CD4-positive, alpha-beta memory T cell (primary cell): ENCODE measurements at places on chromosomes 4 and X. TPM values are rescaled to one million over a fixed set of nuclear protein-coding genes. Genes with fewer than 3 reads are reported as not detected.

MID1 gene
- not detected for total RNA-seq

REPS2 gene
- total RNA-seq, result 1.4 TPM

DNA sequence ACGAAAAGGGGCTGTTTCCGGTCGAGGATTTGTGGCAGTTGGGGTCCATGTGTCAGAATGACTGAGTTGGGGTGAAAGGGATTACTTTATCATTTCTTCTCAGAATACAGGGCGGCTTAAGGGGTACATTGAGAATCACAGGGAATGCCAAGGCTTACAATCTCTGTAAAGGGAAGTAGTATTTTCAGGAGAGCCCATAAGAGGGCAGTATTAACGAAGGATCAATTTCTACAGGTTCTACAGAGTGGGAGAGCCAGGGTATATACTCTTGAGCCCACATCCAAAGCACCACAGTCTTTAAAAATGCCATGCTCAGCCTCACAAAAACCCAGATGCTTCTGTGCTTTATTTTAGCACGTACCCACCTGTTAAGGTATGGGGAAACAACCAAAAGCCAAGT is 67.7 kb upstream of the ZXDA start:
- H3K36me3 ChIP-seq, result no peaks in the 10 kb centered on the region
- no peak overlapping the region for H3K4me3 ChIP-seq
- no peaks in the 10 kb centered on the region for H3K4me1 ChIP-seq
- DNase-seq, result no peak

GAGE10 gene
- not detected for total RNA-seq

BTC gene
- total RNA-seq, result not detected

GRCh38 chr4:159434114-159434870 is 331.4 kb downstream of the RAPGEF2 start:
- H3K27me3 ChIP-seq, result no peaks in the 10 kb centered on the region
- H3K27ac ChIP-seq, result no peak overlapping the region
- H3K36me3 ChIP-seq, result no peaks in the 10 kb centered on the region
- no peak overlapping the region for H3K4me3 ChIP-seq
- H3K4me1 ChIP-seq, result peaks cover 4% of the 10 kb centered on the region

GIMD1 gene
- not detected for total RNA-seq

DNA sequence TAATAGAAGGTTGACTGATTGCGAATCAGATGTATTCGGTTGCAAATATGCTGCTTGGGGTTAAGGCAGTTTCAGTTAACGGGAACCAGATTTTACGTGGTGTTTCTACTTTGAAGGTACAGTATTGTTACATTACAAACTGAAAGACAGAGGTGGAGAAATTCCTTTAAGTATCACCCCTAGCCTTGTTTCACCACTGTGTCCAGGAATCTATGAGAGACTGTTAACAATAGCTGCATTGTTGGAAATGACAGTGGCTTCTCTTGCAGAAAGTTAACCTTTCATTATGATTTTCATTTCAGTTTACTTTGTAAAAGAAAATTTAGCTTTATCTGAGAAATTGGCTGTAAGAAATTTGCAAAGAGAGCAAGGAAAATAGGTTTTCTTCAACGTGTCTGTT is 2.6 kb downstream of the CDKL5 start:
- no peak overlapping the region for H3K4me3 ChIP-seq
- H3K27me3 ChIP-seq, result no peaks in the 10 kb centered on the region
- DNase-seq, result no peak
